ENCODE measurements at places on chromosomes 5 and 9.

GRCh38 chr9:14210428-14210827 is 103.5 kb downstream of the NFIB start:
- DNase-seq, result peak; percentile 21

GRCh38 chr5:103010168-103010567 is 109.8 kb downstream of the GIN1 start:
- DNase-seq, result no peak

- no peak for DNase-seq
These were observed 64.0 kb downstream of the SFXN1 start for GRCh38 chr5:175542232-175542965.

DNA sequence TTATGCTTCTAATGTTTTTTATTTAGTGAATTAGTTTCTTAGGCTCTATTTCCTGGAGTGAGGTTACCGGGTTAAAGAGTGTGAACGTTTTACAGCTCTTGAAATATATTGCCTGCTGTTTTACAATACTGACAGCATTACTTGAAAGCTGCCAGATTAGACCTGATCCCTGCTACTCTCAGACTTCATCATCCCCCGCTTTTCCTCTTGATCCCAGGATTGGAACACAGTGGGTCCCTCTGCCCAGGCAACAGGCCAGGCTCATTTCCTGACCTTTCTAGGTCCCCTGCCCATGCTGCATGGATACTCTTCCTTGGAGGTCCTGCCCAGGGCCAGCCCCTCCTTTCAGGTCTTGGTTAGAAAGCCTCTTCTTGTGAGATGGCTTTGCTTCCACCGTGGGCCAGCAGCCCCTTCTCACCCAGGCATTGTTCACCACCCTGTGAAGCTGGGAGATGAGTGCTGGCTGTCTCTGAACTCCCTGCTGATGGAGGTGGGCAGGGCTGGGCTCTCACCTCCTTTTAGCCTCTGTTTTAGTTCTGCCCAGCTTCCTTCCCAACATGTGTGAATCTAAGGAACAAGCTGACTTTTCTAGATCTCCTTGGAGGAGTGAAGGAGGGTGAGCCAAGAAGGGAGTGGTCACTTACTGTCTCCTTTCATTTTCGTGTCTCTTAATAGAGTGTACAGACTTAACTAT is 15.5 kb upstream of the FAM120AOS start:
- DNase-seq, result no peak

DNA sequence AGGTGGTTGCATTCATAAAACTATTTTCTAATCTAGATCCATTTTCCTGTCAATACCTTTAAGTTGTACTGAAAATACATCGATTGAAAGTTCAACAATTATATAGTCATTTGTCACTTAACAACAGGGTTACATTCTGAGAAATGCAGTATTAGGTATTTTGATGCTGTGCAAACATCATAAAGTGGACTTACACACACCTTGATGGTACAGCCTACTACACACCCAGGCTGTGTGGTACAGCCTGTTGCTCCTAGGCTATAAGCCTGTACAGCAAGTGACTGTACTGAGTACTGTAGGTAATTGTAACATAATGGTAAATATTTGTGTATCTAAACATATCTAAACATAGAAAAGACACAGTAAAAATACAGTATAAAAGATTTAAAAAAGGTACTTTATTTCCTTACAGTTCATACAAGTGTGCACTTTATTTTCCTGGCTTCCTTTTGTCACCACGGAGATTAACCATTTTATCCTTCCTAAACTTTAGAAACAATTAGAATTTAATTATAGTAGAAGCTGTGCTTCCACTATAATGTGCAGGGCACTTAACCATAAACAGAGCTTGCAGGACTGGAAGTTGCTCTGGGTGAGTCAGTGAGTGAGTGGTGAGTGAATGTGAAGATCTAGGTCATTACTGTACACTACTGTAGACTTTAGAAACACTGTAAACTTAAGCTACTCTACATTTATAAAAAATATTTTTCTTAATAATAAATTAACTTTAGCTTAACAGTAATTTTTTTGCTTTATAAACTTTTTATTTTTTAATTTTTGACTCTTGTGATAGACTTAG is 42.9 kb upstream of the MEF2C start:
- no peak for DNase-seq

GRCh38 chr9:105330755-105331154 is 86.3 kb downstream of the SLC44A1 start:
- DNase-seq, result no peak

DNA sequence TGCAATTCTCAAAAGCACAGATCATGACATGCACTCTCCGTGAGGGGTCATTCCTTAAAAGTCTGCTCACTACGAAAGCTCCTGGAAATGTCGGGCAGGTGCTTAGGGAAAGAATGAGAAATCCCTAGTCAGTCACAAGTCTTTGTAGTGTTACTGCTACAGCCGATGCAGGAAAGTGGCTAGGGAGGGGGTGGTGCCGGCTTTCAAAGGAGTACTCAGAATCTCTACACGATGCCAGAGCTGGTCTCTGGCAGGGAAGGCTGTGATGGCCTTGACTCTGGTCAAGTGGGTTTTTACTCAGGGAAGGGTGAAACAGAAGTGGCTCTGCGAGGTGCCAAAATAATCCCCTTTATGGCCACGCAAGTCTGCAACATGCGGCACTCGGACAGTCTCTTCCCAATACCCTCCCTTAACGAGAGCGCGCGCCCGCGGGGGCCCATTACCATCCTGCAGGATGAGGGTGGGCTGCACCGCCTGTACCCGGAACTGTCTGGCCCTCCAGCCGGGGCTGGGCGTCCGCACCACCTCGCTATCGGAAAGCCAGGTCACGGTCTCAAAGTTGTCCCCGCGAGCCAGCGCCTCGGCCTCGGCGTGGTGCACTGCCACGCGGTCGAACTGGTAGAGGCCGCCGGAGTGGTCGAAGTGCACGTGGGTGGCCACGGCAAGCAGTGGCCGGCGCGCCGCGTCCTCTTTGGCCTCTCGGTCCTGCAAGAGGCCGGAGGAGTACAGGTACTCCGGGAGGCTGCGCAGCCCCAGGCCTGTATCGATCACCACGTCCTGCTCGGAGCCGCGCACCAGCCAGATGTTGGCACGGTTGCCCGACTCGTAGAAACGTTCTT is 956 bp downstream of the MBLAC2 start:
- DNase-seq, result peak; percentile 54

DNA sequence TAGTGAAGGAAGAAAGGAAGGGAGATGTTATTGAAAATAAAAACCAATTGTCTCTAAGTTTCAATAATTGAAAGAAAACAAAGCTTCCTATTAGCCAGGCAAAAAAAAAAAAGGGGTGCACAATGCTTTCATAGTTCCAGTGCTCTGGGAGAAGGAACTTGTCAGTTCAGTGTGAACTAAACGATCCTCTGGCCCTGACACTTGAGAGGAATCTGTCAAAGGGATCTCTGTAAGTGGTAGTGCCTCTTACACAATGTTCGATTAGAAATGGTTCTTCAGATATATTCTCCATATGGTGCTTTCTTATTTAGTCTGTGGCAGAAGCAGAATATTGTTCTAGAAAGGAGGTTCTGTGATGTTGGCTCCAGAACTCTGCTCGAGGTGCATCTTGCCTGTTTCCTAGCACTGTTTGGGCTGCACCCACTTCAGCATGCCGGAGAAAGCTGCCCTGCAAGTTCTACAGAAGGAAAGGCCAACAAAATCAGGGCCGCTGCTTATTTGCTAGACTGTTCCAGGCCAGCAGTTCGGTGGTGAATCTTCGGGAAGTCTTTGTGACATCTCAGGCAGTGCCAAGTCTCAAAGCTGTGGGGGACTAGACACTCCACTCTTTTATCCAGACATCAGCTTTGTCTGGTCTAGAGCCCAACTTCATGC is 90.9 kb downstream of the PIK3R1 start:
- no peak for DNase-seq

DNA sequence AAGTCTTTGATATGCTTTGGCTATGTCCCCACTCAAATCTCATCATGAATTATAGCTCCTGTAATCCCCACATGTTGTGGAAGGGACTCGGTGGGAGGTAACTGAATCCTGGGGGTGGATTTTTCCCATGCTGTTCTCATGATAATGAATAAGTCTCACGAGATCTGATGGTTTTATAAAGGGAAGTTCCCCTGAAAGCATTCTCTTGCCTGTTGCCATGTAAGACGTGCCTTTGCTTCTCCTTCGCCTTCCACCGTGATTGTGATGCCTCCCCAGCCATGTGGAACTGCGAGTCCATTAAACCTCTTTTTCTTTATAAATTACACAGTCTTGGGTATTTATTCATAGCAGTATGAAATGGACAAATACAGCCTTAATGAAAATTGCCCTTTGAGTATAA is 44.7 kb upstream of the ICE1 start:
- no peak for DNase-seq

DNA sequence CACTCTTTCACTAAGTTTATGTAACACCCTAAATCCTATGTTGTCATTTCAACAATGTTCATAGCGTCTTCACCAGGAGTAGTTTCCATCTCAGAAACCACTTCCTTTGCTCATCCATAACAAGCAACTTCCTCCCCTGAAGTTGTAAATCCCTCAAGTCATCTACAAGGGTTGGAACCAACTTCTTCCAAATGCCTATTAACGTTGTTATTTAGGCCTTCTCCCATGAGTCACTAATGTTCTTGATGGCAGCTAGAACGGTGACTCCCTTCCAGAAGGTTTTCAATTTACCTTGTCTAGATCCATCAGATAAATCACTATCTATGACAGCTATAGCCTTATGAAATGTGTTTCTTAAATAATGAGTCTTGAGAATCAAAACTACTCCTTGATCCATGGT is 73.3 kb upstream of the TARS1 start:
- no peak for DNase-seq

DNA sequence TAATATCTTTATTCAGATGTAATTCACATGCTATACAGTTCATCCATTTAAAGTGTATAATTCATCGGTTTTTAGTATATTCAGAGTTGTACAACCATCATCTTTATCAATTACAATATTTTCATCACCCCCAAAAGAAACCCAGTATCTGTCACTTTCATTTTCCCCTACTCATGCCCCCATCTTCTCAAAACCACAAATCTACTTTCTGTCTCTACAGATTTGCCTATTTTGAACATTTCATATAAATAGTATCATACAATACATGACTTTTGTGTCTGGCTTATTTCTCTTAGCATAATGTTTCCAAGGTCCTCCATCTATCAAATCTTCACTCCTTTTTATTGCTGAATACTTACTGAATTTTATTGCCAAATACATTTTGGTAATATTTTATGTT is 305.1 kb upstream of the SGCD start:
- DNase-seq, result no peak

GRCh38 chr5:73637565-73637964 is 11.6 kb downstream of the ARHGEF28 start:
- DNase-seq, result no peak

DNA sequence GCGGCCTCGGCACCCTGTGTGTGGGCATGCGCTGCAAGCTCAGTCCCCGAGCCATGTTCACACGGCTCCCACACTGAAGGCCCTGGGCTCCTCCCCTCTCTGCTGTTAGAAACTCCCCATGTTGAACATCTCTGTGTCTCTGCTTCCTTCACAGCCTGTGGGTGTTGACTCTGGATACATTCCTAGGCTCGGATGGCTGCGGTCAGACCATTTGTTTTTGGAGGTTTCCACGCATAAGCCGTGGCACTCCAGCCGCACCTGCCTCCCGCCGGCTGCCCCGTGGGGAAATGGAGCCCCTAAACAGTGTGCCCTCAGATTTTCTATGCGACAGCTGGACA is 31.2 kb upstream of the LRRC14B start:
- no peak for DNase-seq

- DNase-seq, result peak; percentile 48
These were observed 64.3 kb downstream of the GOLM1 start for GRCh38 chr9:86034863-86035734.

- DNase-seq, result no peak
These were observed at the start of gene SLC23A1 for GRCh38 chr5:139383275-139383992. Gene SLC23A1 (minus strand): TSS chr5:139383297. CDS start chr5:139383253, 44 bp downstream.

GRCh38 chr9:8571643-8572042 is 772.1 kb upstream of the DMAC1 start:
- no peak for DNase-seq

DNA sequence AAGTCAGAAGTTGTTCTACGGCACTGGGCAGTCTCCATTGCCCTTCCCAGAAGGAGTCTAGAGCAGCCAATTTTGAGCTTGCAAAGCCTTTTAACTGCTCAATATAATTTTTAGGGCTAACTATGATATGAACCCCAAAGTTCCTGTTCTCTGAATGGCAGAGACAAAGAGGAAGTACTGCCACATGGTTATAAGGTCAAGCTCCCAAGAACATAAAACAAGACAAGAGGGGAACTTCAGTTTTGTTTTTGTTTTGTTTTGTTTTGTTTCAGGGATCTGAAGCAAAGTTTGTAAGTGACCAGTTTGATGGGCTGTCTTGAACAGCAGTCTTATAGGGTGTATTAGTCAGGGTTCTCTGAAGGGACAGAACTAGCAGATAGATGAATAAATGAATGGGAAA is 11.9 kb upstream of the SMC2 start:
- DNase-seq, result no peak

DNA sequence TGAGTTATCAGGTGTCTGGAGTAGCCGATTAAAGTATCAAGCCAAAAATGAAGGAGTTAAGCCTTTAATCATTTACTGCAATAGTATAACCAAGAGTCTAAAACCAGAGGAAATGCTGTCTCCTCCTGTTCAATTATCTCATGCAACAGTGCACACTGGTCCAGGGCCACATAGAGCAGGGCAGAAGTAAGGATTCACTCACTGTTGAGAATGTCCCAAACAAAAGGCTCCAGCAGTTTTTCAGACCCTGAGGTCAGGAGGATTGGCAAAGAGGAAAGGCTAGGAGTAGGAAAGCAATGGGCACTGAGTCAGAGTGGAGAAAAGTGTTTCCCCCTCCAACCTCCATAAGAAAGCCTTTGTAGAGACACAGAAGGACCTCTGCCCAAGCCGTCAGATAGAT is 168.2 kb downstream of the RNF180 start:
- DNase-seq, result no peak

DNA sequence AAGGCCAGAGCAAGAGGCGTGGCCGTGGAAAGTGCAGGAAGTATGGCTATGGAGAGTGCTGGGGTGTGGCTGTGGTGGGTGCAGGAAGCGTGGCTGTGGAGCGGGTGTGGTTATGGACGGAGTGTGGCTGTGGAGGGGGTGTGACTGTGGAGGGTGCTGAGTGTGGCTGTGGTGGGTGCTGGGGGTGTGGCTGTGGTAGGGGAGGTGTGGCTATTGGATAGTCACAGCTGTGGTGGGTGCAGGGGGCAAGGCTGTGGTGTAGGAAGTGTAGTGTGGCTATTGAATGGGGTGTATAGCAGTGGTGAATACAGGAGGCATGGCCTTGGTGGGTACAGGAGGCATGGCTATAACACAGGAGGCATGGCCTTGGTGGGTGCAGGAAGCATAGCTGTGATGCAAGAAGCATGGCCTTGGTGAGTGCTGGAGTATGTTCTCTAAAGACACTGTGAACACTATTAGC is 40.8 kb upstream of the SPATA31C2 start:
- DNase-seq, result peak; percentile 24

DNA sequence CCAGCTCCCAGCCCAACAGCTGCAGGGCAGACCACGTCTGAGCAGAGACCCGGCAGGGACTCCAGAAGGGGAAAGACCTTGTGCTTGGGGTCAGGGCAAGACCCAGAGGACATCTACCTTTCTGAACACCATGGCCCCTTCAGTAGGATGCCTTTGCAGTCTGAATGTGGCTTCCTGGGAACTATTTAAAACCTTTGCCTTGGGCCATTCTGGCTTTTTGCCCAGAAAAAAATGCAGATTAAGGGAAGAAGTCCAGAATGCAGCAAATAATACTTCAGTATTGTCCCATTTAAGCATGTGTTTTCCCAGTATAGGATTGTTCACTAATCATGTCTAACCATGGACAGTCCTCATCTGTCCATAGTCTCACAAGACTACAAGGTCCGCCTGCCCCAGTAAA is 67.5 kb upstream of the ERCC6L2 start:
- DNase-seq, result no peak

- DNase-seq, result peak; percentile 27
These were observed 3.8 kb downstream of the PRRX2 start for GRCh38 chr9:129669141-129669718.

- DNase-seq, result no peak
These were observed 1.5 kb downstream of the TGFBI start for GRCh38 chr5:136030252-136030651.

Measured in SW480 (cell line).